Left lung (tissue), 14 donors: ENCODE measurements at places on chromosomes 7 and 10. TPM values are rescaled to one million over a fixed set of nuclear protein-coding genes. Genes with fewer than 3 reads are reported as not detected.

The JCAD gene
- 28.7 TPM for total RNA-seq

The SYT15B gene
- total RNA-seq = 41.5 TPM

The LRRC18 gene
- 1.2 TPM for total RNA-seq

The FHIP2A gene
- 27.7 TPM for total RNA-seq

The CALHM1 gene
- not detected for total RNA-seq

The ZNF735 gene
- total RNA-seq = not detected

GRCh38 chr10:23419201-23419600 is 19.7 kb upstream of the OTUD1 start:
- DNase-seq = no peak

GRCh38 chr7:22958742-22959141 is 55.2 kb downstream of the HYCC1 start:
- no peak for DNase-seq

GRCh38 chr7:113774182-113774807 is 144.5 kb downstream of the PPP1R3A start:
- DNase-seq = no peak

- DNase-seq = no peak
Measured at GRCh38 chr10:114925587-114926586, 12.1 kb upstream of the TRUB1 start.

DNA sequence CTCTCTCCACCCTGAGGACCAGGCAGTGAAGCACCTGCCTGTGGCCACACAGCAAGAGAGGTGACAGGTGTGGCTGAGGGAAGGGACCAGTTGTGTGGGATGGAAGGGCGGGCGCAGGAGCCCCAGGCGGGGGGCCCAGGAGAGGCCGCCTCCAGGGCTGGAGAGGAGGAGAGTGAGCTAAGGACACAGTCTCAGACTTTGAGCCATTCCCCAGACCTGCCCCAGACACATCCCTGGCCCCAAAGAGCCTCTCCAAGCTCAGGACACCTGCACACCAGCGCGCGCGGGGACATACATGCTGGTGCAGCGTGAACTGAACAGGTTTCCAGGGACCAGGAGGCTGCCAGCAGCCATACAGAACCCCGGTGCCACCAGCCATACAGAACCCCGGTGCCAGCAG is 237.3 kb downstream of the MAD1L1 start:
- DNase-seq = no peak

GRCh38 chr7:11726001-11726793 is 105.8 kb downstream of the THSD7A start:
- no peak for DNase-seq

DNA sequence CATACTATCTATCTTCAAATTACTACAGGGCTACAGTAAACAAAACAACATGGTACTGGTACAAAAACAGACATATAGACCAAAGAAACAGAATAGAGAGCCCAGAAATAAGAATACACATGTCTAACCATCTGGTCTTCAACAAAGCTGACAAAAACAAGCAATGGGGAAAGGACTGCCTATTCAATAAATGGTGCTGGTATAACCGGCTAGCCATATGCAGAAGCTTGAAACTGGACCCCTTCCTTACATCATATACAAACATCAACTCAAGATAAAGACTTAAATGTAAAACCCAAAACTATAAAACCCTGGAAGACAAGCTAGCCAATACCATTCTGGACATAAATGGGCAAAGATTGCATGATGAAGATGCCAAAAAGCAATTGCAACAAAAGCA is 1143.7 kb downstream of the DNAJB9 start:
- DNase-seq = no peak

- DNase-seq = no peak
Measured at GRCh38 chr7:962401-963081, 8.1 kb upstream of the ADAP1 start.

DNA sequence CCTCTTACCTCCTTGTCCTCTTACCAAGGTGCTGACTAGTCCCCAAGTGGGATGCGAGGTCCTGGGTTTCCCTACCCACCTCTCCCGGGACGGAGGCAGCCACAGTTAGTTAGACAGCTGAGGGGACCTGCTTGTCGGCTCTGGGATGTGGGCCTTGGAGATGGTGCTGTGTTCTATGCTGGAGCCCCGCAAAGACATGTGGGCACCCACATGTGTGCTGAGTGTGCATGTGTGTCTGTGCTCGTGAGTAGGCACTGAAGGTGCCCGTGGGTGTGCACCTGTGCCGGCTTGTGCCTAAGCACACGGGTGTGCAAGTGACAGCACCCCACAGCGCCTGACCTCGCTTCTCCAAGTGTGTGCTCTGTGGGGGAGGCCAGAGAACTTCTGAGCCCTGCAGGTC is 62.2 kb downstream of the NEURL1 start:
- DNase-seq = no peak

DNA sequence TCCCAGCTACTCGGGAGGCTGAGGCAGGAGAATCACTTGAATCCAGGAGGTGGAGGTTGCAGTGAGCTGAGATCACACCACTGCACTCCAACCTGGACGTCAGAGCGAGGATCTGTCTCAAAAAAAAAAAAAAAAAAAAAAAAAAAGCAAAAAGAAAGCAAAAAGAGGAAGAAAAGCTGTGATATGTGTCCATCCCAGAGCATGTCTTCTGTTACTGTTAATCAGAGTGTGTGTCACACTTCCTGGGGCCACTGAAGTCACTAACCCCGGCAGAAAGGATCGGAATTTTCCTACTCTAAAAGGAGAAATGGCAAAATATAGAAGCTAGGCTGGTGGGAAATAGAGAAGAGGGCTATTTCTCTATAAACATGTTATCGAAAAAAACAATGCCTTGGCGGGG is 11.9 kb downstream of the PIK3AP1 start:
- DNase-seq = peak; percentile 5

GRCh38 chr7:114502454-114503254 is 88.0 kb downstream of the FOXP2 start:
- DNase-seq = peak; percentile 34

- DNase-seq = no peak
Measured at GRCh38 chr10:74738052-74738451, 88.3 kb upstream of the KAT6B start.
